ENCODE measurements at places on chromosomes 6 and 20.

GRCh38 chr6:23412770-23413169 is 713.2 kb upstream of the NRSN1 start:
- DNase-seq: no peak

DNA sequence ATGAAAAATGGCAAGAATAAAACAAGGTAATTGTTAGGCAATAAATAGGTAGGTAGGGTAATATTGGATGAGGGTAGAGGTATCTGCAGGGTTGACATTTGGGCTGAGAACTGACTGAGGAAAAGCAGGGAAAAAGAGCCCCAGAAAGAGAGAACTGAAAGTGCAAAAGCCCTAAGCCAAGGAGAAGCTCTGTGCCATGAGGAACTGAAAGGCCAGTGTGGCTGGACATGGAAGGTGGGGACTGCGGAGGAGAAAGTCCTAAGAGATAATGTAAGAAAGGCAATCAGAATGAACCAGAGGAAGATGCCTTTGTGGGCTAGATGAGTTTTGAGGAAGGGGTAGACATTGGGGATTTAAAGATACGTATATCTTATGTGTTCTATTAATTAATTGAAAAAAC is 9.9 kb upstream of the HIVEP2 start:
- no peak for DNase-seq

DNA sequence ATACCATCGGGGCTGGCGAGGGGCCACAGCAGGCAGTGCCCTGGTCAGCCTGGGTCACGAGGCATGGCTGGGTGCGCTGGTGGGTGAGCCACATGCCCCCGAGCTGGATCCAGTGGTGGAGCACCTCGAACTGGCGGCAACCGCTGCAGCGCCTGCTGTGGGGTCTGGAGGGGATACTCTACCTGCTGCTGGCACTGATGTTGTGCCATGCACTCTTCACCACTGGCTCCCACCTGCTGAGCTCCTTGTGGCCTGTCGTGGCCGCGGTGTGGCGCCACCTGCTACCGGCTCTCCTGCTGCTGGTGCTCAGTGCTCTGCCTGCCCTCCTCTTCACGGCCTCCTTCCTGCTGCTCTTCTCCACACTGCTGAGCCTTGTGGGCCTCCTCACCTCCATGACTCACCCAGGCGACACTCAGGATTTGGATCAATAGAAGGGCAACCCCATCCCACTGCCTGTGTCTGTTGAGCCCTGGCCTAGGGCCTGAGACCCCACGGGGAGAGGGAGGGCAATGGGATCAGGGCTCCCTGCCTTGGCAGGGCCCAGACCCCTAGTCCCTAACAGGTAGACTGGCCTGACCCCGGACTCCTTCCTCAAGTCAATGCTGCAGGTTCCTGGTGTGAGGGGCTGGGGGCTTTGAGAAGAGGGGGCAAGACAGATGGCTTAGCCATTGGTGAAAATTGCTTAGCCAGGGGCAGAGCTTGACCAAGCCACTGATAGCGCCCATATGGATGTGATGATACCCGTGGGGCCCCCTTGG is 598 bp downstream of the TMEM239 start:
- DNase-seq: no peak

- DNase-seq: no peak
Measured at GRCh38 chr20:19969106-19969505, 48.1 kb upstream of the NAA20 start.

DNA sequence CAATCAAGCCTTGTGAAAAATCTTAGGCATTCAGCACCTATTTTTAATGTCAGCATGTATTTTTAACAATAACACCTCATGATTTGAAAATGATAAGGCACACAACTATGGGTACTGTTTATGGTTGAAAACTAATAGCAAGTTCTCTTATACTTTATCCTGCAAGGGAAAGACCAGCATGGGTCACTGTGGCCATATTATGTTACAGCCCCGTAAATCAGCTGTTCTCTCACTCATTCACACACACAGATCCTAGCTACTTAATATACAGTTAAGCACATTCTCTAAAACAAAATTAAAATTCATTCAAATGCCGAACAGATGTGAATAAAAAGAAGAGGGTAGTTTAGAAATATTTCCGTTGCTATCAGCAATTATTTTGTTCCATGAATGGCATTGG is 224.4 kb downstream of the OGFRL1 start:
- DNase-seq: no peak

GRCh38 chr6:128836761-128837160 is 46.2 kb upstream of the LAMA2 start:
- DNase-seq: no peak

Data from hematopoietic multipotent progenitor cell treated with erythropoietin and hydrocortisone succinate and interleukin-3 and kit ligand, for 8 days (in vitro differentiated cells).